ENCODE measurements at places on chromosomes 2 and 18.

GRCh38 chr18:62637807-62638687 is 77.3 kb upstream of the PHLPP1 start:
- peak; percentile 70 for DNase-seq

GRCh38 chr2:18209934-18210639 is 331.6 kb downstream of the KCNS3 start:
- no peak for DNase-seq

GRCh38 chr18:48605408-48605845 is 66.6 kb downstream of the CTIF start:
- no peak for DNase-seq

DNA sequence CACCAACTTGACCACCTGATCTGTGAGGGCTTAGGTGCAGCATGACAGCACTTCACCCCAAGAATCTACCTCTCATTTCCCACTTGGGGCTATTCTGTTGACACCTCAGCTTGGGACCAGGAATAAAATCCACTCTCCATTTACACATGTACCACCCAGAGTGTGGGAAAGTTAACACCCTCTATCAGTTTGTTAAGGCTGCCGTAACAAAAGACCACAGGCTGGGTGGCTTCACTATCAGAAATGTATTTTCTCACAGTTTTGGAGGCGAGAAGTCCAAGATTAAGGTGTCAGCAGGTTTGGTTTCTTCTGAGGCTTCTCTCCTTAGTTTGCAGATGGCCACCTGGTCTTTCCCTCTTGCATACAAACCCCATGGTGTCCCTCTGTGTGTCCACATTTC is 277.7 kb upstream of the ERBB4 start:
- no peak for DNase-seq

GRCh38 chr2:124797049-124797448 is 772.0 kb downstream of the CNTNAP5 start:
- no peak for DNase-seq

GRCh38 chr2:140270224-140270623 is 1490.0 kb upstream of the NXPH2 start:
- DNase-seq, result no peak

- DNase-seq, result peak; percentile 82
These were observed 68.5 kb upstream of the STK17B start for GRCh38 chr2:196239622-196240587.

- no peak for DNase-seq
These were observed 293.1 kb upstream of the ERBB4 start for GRCh38 chr2:212831671-212832199.

DNA sequence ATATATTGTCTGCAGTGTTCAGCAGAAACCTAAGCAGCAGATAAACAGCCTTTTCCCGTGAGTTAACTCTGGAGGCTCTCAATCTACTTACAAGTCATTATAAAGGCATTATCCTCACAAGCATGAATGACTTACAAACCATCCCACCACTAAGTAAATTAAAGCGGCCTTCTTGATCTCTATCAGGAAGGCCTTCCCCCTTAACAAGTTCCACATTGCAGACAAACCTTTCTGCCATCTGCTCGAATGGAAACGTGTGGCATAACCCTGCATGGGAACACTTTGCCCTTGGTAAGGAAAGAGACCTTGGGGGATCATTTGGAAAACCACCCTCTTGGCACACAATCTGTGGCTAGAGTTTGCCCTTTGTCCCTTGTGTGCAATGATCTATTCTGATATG is 199.5 kb downstream of the OSR1 start:
- no peak for DNase-seq

GRCh38 chr2:30747206-30747605 is 60.0 kb downstream of the CAPN13 start:
- no peak for DNase-seq

DNA sequence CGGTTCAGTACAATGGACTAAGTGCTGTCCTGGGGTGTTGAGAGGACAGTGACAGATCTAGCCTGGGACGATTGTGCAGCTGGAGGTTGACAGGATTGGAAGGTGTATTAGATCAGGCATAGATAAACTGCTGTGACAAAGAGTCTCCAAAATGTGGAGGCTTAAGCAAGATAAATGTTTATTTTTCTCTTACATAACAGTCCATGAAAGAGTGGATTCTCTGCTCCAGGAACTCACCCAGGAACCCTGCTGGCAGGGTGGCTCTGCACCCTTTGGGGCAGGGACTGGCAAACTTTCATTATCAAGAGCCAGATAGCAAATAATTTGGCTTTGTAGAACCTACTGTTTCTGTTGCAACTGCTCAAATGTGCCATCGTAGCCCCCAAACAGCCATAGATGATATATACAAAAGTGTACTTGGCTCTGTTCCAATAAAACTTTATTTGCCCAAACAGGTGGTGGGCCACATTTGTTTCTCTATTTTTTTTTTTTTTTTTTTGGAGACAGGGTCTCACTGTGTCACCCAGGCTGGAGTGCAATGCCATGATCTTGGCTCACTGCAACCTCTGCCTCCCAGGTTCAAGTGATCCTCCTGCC is 9.7 kb downstream of the HRH4 start:
- DNase-seq, result no peak

GRCh38 chr2:3618367-3618766 is 23.5 kb downstream of the COLEC11 start:
- no peak for DNase-seq

DNA sequence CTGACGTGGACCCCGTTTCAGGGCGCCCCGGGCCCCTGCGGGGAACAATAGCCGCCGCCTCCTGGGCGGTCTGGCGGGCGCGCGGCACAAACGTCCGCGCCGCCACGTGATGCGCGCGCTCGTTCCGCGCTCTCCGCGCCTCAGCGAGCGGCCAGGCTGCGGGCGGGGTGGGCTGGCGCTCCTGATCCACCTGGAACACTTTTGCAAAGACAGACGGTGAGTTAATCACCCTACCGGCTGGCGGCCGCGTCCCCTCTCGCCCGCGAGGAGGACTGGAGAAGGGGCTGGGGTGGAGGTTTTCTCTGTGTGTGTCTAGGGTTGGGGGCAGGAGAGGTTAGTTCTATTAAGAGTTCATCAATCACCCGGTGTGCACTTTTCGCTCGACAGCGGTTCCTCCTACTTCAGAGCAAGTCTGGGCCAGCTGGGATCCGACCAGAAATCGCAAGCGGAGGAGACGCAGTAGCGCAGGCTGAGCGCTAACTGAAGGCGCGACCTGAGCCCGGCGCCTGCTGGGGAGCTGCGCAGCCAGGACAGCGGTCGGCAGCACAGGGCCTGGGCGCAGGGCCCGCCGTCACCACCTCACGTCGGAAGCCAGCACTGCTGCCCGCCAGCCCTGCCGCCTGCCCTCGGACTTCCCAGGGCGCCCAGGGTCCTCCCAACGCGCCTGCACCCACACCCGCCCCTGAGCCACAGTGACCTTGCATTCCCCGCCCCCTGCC is 10.3 kb upstream of the HOXD1 start:
- no peak for DNase-seq

- DNase-seq, result no peak
These were observed 259.5 kb downstream of the CCDC178 start for GRCh38 chr18:33181016-33181415.

- no peak for DNase-seq
These were observed 44.3 kb downstream of the SPRED2 start for GRCh38 chr2:65388051-65388531.

- no peak for DNase-seq
These were observed 336.6 kb upstream of the SALL3 start for GRCh38 chr18:78643004-78643403.

- DNase-seq, result no peak
These were observed 6.9 kb upstream of the RALB start for GRCh38 chr2:120245520-120246332.

DNA sequence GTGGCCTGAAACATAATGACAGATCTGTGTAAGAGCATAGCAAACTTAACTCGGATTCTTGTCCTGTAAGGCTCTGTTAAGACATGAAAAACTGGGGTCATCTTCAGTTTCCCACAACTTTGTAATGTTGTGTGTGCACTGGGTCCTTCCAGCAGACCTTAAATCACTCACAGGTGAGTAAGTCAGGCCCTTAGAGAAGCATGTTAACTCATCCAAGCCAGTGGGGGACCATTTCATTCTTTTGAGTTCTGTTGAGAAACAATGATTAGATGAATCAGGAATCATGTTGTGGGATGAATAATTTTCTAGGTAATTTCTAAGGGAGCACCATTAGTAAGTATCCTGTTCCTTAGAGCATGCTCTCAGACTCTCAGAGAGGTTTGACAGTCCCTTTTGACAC is 167.1 kb downstream of the ESCO1 start:
- no peak for DNase-seq

DNA sequence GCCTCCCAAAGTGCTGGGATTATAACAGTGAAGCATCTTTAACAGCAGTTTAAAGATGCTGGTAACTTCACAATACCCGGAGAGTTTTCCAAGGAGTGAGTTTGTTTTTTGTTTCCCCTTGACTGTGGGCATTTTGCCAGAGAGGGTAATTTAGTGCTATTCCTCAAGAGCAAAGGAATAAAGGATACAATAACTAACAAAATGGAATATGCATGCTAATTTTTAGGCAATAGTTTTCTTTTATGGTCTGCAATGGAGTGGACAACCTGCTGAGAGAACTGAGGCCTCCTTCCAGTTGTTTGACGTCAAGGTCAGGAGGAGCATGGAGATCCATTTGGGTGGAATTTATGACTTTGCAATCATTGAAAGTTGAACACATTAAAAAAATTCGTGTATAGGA is 15.9 kb upstream of the GREB1 start:
- no peak for DNase-seq

- DNase-seq, result no peak
These were observed 68.2 kb upstream of the STON1 start for GRCh38 chr2:48461721-48462120.

DNA sequence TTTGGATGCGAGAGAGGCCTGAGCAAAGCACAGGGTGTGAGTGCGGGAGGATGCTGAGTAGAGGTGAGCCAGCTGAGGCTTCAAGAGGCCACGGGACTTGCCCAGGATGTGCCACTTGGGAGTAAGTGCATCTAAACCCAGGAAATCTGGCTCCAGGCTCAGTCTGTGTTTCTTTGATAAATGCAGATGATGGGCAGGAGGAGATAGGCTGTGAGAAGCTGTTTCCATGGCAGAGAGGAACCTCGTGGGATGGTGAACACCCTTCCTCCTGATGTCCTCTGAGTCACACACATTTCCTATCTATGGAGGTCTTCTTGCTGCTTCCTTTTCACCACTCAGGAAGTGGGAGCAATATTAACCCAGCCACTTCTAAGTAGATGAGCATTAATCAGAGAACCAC is 38.4 kb upstream of the CELF4 start:
- no peak for DNase-seq

DNA sequence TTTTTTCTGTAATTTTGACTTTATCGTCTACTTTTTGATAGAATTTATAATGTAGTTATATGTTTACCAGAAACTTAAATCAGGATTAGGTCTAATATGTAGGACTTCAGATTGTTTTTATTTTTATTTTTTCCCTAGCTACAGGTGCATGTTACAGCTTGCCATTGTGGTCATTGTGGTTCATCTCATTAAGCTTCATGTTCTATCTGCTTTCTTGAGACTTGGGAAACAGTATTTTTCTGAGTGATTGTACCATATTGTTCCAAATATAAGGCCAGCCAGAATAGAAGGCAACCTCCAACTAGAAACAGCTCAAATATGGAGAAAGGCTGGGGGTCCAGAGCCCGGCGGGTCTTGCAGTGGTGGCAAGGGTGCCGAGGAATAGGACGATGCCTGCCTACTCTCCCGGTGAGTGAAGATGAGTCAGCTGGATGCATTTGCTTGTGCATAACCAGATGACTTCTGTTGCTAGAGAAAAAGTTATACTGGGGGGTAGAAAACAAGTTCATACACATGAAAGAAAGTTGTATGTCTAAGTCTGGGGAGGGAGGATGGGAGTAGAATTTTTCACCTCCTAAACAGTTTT is 188.4 kb downstream of the CCDC85A start:
- DNase-seq, result no peak

- no peak for DNase-seq
These were observed 462.1 kb upstream of the ID2 start for GRCh38 chr2:8219631-8220355.

DNA sequence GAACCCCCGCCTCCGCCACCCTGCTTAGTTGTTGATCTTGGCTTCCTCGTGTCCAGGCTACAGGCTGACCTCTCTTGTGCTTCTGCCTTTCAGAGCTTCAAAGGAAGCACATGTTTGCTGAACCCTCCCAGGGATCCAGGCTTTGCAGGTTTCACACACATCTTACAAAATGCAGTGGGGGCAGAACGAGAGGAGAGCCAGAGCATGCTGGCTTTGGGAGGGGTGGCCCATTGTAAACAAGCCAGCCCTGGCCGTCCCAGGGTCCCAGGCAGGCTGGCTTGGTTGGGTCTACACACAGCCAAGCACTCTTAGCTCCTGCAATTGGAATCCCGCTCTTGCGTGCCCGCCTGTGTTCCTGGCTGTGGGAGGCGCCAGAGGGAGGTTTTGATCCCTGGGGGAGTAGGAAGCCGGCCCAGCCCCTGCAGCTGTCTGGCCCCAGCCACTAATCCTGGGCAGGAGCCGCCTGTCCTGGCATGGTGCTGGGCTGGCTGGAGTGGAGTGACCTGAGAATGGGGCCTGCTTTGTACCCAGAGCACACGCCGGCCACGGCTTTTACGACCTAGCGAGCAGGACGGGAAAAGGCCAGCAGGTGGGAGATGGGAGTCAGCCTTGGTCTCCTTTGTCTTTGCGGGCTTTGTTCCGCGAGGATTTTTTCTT is 53.9 kb downstream of the SH3BP4 start:
- DNase-seq, result no peak

- no peak for DNase-seq
These were observed 91.8 kb downstream of the ACVR1 start for GRCh38 chr2:157784169-157784822.

- no peak for DNase-seq
These were observed 10.4 kb upstream of the LRRFIP1 start for GRCh38 chr2:237616734-237617586.

DNA sequence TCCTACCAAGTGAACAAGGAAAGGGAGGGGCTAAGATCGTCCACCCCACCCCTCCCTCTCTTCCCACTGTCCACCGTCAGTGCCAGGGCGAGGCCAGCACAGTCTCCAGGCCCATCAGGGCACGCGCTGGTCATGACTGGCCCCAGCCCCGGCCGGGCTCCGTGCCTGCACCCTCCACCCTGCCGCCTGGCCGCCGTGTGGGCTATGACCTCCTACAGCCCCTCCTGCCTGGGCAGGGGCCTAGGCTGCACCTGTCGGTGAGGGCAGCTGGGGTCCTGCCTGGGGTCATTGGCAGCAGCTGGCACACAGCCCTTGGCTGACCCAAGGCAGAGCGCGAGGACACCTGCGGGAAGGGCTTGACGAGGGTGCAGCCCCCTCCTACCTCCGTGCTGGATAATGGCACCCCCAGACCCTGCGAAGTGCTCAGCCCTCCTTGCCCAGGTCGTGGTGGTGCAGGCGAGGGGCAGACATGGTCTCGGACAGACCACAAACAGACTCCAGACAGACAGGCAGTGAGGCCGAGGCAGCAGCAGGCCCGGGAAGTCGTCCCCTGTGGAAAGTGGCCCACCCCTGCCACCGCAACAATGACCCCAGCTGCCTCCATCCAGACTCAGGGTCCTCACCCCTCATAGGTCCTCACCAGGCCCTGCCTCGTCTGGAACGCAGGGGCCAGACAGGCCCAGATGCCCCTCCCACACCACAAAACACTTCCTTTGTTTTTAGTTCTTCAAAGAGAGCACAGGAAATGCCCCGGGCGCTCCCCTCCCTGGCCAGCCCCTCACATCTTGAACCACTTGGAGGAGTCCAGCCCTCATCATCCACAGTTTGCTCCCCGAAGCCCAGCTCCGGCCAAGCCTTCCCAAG is 43.1 kb upstream of the GPC1 start:
- DNase-seq, result no peak

Data from activated CD4-positive, alpha-beta T cell treated with anti-CD3 and anti-CD28 coated beads, Interleukin-2, amount 50 U/mL, for 48 hours (primary cell).